Kidney (tissue), 22 donors: ENCODE measurements at places on chromosomes 5 and 9. TPM values are rescaled to one million over a fixed set of nuclear protein-coding genes. Genes with fewer than 3 reads are reported as not detected.

Gene ARHGEF39
- 0.17 TPM for polyA plus RNA-seq

Gene POU5F2
- not detected for polyA plus RNA-seq

Gene KIF4B
- not detected for polyA plus RNA-seq

Gene S1PR3
- polyA plus RNA-seq = 12.4 TPM

Gene RAB3C
- not detected for polyA plus RNA-seq

Gene CATSPER3
- 1.4 TPM for polyA plus RNA-seq

Gene OR13F1
- not detected for polyA plus RNA-seq

Gene PCBD2
- polyA plus RNA-seq = 8.4 TPM

Gene PCDHGC3
- polyA plus RNA-seq = 41.0 TPM

Gene SEPTIN8
- 24.9 TPM for polyA plus RNA-seq

Gene IFNA13
- polyA plus RNA-seq = not detected

Gene CDC20B
- 0.88 TPM for polyA plus RNA-seq

Gene LHX3
- polyA plus RNA-seq = not detected

Gene FCN1
- 3.2 TPM for polyA plus RNA-seq

- no peak for DNase-seq
Measured at GRCh38 chr5:53126521-53126920, 17.0 kb upstream of the MOCS2 start.

DNA sequence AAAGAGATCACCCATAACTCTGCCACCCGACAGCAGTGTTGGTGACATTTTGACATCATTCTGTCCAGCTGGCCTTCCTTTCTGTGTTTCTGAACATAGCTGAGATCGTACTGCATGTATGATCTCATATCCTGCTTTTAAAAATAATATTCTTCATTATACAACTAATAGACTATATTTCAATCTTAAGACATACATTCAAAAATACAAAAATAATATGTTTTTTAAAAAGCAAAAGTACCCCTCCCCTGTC is 47.7 kb upstream of the RPL26L1 start:
- no peak for DNase-seq

DNA sequence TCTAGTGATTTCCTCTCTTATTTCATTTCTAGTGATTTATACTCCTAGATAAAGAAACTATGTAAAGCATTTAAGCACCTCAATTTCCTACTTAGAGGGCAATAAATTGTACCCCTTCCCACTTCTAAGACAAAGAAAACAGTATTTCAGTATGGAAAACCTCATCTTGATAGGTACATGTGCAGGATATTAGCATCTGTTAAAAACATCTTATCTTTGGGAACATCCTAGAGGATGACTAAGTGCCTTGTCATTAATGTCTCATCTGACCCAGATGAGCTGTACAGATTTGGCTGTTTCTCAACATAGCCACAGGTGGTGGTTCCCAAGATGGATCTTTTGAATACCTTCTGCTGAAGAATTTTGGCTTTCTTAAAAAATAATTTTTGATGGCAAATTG is 5.7 kb downstream of the MEGF10 start:
- no peak for DNase-seq

- DNase-seq = peak; percentile 66
Measured at GRCh38 chr9:137757613-137758029, 120.0 kb upstream of the CACNA1B start.

GRCh38 chr5:108655750-108656450 is 91.8 kb upstream of the FER start:
- DNase-seq = no peak

GRCh38 chr5:36450229-36451014 is 148.7 kb upstream of the RANBP3L start:
- DNase-seq = no peak

GRCh38 chr5:54908774-54909525 is 76.4 kb downstream of the ESM1 start:
- no peak for DNase-seq

GRCh38 chr9:114273461-114273881 is 49.4 kb upstream of the ORM1 start:
- DNase-seq = no peak

- no peak for DNase-seq
Measured at GRCh38 chr5:143880178-143880577, 68.2 kb downstream of the HMHB1 start.

DNA sequence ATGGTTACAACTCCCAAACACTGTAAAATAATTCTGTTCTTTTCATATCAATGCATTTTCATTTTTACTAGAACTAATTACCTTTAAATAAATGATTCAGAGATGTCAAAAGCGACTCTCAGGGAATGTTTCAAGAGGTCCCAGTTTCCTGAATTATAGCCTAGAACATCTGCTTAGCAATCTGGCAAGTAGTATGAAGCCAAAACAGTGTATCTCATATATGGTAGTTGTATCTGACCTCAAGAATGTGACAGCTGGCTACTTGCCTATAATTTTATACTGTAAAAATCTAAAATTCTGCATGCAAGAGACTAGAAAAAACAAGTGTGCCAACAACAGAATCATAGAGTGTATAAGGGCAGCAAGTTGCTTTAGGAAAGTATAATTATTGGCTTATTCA is 187.7 kb upstream of the POU5F2 start:
- no peak for DNase-seq

GRCh38 chr9:99155736-99156135 is 50.8 kb downstream of the TGFBR1 start:
- DNase-seq = no peak

GRCh38 chr9:121658166-121658565 is 6.7 kb downstream of the DAB2IP start:
- no peak for DNase-seq

GRCh38 chr5:17329571-17329970 is 112.1 kb downstream of the BASP1 start:
- no peak for DNase-seq

DNA sequence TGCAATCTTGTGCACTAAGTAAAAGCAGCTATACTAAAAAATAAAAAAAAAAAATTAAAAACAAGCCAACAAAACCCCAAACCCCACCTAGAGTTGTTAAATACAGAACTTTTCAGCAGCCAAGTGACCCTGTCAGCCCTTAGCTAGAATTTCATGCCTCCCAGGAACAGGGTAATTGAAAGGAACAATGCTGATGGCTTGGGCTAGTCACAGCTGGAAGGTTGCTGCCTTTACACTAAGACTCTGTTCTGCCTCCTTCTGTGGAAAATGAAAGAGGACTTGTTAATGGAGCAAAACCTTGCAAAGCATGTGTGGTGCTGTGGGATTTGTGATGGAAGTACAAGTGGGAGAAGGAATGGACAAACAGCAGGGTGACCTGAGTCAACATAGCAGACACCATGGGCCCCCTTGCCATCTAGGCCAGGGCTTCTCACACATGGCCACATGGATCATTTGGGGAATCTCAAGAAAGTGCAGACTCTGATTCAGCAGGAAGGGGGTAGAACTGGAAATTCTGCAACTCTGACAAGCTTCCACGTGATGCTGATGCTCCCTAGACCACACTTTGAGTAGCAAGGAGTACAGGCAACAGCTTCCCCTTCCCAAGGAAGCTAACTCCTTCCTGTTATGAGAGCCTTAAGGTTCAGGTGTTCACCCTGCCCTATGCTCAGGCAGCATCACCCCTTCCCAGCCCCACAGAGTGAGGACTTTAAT is 14.9 kb upstream of the TMEM252 start:
- no peak for DNase-seq

DNA sequence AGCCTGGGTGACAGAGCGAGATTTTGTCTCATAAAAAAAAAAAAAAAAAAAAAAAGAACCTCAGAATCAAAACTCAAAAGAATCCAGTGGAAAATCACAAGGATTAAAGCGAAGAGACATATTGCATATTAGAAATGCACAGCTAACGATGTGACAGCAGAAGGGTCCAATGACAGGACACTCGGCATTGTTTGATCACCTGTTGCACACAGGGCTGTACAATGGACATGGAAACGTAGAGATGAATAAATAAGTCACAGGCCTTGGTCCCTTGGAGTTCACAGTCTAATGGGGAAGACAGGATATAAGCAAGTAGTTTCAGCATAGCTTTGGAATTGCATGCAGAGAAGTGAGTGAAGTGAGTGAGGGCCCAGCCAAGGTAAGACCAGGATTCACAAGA is 25.9 kb upstream of the PIK3R1 start:
- DNase-seq = no peak

GRCh38 chr5:117054911-117055310 is 480.3 kb upstream of the SEMA6A start:
- DNase-seq = no peak

- peak; percentile 16 for DNase-seq
Measured at GRCh38 chr9:118959366-118959765, 409.9 kb downstream of the BRINP1 start.

- no peak for DNase-seq
Measured at GRCh38 chr5:139949710-139950109, 93.4 kb downstream of the NRG2 start.

DNA sequence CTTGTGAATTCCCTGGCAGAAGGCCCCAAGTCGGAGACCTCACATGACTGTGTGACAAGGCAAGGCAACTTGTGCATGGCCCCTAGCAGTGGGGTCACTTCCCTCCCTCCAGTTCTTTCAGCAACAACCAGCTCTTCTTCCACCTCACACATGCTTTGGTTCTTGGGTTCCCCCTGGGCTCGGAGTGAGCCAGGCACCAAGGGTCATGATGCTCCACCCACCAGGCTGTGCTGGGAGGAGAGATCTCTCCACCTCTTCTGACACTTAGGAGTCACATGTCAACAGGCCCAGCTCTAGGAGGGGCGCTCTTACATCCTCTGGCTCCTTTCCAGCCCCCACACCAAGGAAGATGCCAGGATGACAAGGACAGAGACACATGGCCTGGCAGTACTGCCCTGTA is 56.7 kb downstream of the CDH6 start:
- DNase-seq = no peak

DNA sequence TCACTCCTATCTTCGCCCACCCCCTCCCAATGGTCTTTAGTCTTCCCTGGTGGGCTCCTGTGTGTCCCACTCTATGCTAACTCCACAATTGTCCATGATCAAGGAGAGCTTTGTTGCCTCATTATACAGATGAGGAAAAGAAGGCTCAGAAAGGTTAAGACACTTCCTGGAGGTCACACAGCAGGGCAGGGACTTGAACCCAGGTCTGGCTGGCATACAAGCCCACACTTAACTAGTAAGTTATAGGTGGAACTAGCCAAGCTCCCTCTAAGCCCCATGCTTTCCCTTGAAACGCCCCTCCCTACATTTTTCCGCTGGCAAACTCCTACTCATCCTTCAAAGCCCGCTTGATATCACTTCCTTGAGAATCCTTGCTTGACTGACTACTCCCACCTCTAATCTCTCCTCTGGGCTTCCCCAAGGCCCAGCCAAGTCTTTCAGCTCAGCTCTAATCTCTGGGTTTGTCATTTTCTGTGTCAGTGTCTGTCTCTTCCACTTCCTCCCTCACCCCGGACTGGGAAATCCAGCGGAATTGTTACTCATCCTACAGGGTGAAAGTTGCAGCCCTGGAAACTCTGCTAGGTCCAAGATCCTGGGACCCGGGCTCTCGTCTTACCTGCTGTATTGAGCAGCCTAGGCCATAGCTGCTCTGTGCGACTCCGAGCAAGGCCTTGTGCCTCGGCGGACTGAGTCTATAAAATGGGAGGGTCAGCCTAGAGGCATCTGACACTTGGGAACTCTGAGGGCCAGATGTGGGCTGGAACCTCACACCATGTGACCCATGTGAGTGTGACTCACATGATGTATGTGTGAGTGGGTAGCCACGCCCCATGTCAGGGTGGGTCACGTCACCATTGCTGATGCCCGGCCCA is 144.5 kb downstream of the GAPVD1 start:
- DNase-seq = no peak

GRCh38 chr5:145531038-145531734 is 304.0 kb downstream of the PRELID2 start:
- DNase-seq = no peak

DNA sequence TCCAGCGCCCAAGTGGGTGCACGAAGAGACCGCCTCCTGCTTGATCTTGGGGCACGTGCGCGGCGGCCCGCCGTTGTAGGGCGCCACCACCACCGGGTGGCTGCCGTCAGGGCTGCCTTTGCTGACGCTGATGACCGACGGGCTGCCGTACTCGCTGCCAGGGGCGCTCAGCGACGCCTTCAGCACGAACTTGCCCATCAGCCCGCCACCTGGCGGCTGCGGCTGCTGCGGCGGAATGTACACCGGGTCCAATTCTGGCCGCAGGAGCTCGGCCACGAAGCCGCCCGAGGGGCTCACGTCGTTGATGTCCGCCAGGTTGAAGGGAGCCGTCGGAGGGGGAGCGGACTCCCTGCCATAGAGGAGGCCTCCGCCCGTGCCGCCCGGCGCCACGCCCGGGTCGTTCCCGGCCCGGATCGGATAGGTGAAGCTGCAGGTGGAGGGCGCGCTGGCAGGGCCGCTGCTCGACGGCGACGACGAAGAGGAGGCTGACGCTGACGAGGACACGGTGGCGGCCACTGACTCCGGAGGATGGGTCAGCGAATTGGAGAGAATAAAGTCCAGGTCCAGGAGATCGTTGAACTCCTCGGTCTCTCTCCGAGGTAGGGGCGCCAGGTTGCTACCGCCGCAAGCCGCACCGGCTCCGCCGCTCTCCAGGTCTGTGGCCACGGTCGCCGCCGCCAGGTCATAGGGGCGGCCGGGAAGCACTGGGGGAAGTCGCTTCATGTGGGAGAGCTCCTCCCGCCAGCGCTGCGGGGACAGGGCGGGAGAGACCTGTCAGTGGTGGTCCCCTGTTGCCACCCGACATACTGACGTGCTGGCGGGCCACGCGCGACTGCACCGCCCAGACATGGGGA is 1.8 kb downstream of the KLF4 start:
- DNase-seq = peak; percentile 84

- no peak for DNase-seq
Measured at GRCh38 chr5:176790941-176791340, 19.4 kb upstream of the UNC5A start.

DNA sequence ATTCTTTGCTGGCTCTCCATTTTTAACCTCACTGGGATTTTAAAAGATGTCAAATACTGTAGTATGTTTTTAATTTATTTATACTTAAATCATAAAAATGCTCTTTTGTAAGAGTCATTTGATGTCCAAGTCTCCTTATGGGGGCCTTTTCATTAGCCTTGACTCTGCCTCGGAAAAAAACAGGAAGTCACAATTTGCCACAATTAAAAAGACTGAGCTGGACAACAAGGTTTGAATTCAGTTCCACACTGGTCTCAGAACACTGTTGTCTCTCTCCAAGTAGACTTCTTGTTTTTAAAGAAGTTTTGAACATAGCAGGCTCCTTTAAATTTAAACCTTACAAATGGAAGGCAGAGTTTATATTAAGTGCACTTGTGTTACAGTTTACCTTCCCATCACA is 444.2 kb downstream of the ACTL7B start:
- no peak for DNase-seq

DNA sequence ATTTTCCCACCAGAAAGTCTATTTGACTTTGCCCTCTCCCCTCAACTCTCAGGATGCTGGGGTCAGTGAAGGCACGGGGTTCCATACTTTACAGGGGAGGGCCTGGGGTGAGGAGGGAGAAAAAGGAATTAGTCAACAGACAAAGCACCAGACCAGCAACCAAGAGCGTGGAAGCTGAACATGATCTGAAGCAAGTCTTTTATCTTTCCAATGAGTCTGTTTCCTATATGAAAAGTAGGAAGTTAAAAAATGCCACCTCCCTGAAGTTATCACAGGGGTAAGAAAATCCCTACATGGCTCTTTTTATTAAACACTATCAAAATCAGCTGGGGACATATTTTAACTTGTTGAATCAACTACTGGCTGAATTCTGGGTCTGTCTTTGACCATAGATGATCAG is 337.0 kb downstream of the TRPM3 start:
- DNase-seq = no peak
